ENCODE measurements at places on chromosomes 1 and 21.

DNA sequence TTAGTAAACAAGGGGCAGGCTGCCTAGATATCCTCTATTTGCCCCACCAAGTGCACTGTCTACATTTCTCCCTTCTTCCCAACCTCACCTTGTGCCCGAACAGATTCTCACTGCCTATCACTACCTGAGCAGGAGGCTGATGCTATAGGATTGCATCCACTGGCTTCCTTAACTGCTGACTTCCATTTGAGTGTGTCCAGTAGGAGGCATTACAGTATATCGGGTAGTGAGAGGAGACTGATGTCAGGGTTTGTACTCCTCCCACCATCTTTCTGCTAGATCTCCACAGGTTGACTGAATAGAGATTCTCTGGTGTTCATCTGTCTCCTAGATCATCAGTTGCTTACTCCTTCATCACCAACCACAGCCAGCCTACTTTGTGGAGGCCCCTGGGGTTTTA, 796.3 kb downstream of the LRRIQ3 start:
- no peak overlapping the region for H3K4me3 ChIP-seq
- no peaks in the 10 kb centered on the region for H3K27me3 ChIP-seq
- no peak for DNase-seq
- no peaks in the 10 kb centered on the region for H3K4me1 ChIP-seq
- H3K27ac ChIP-seq, result no peak overlapping the region

- no peak overlapping the region for H3K27ac ChIP-seq
- no peak overlapping the region for H3K4me3 ChIP-seq
- no peaks in the 10 kb centered on the region for H3K4me1 ChIP-seq
- no peaks in the 10 kb centered on the region for H3K36me3 ChIP-seq
- DNase-seq, result no peak
- H3K27me3 ChIP-seq, result no peaks in the 10 kb centered on the region
Measured at GRCh38 chr1:195663549-195664280, 944.5 kb downstream of the KCNT2 start.

DNA sequence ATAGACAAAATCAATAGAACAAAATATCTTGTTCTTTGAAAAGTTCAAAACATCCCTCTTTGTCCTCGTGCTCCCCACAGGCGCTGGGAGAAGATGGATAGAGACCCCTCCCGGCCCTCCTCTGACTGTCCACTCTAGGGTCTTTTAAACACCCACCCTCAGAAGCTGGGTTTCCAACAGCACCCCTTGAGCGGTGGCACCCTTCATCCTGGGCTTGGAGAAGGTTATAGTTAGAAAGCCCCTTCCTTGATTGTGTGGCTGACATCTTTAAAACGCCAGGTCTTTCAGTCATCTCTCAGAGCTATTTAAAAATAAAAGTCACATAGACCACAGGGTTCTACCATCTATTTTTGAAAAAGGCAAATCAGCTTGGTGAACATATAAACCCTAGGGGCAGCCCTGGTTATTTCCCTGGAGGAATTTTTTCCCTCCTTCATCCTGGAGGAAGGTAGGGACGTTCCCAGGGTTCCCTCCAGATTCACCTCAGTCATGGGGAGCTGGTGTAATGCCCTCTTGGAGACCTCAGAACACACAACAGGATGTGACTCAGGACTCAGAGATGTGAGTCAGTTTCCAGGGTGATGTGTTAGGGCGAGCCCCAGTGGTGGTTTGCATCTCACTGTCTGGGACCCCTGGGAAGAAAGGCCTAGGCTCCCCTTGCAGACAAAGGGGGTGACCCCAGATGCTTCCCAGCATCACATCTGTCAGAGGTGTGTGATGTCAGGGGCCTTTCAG, 138.5 kb downstream of the CLIC6 start:
- no peak for DNase-seq
- H3K27me3 ChIP-seq, result no peaks in the 10 kb centered on the region
- H3K36me3 ChIP-seq, result peaks cover 33% of the 10 kb centered on the region
- H3K4me1 ChIP-seq, result peaks cover 93% of the 10 kb centered on the region
- peak overlapping the region; percentile 88 for H3K27ac ChIP-seq
- peak overlapping the region; percentile 67 for H3K4me3 ChIP-seq

DNA sequence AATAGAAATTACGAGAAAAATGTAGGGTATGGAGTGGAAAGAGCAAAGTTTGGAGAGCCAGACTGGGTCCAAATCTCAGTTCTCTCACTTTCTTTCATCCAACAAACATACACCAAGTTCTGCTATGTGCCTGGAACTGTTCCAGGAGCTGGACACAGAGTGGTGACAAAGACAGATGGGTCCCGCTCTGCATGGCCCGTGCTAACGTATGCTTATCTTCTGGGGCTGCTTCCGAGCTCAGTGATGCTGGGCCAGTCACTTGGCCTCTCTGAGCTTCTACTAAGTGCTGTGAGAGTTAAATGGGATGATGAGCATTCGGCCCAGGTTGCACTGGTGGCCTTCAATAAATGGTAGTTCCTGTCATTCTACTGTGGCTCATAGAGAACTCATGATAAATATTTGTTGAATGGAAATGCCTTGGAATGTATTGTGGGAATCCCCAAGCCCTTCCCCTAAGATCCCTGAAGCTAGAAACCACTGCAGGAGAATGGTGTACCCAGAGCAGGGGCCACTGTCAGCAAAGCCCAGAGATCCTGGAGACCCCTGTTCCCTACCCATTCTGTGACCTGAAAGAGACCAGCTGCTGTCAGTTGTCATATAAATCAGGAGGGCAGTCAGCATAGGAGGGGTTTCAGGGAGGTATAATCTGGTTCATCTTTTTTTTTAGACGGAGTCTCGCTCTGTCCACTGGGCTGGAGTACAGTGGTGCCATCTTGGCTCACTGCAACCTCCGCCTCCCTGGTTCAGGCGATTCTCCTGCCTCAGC, 3.8 kb downstream of the LEMD1 start:
- H3K4me3 ChIP-seq, result no peak overlapping the region
- no peaks in the 10 kb centered on the region for H3K27me3 ChIP-seq
- H3K27ac ChIP-seq, result no peak overlapping the region
- no peak for DNase-seq
- no peaks in the 10 kb centered on the region for H3K36me3 ChIP-seq
- no peaks in the 10 kb centered on the region for H3K4me1 ChIP-seq

DNA sequence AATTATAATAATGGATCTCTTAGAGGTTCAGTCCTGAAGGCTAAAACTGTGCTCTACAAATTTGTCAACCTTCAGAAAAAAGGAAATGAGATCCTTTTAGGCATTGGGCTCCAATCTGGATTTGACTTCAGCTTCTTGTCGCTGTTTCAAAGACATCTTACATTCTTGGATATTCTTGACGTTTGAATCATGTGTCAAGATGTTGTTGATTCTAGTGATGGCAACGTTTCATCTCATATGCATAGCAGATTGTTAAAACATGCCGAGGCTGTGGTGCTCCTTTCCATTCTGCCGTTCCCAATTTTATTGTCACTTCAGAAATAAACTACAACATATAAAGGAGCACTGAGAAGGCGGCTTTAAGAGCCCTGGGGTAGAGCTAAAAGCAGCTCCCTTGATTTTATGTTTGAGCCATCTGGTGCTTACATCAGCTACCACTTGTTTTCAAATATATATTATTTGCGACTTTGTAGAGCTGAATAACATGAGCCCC, 467.6 kb upstream of the ZRANB2 start:
- H3K4me3 ChIP-seq, result no peak overlapping the region
- no peak for DNase-seq
- no peaks in the 10 kb centered on the region for H3K4me1 ChIP-seq
- H3K36me3 ChIP-seq, result no peaks in the 10 kb centered on the region
- no peaks in the 10 kb centered on the region for H3K27me3 ChIP-seq

- H3K4me3 ChIP-seq, result no peak overlapping the region
- H3K27ac ChIP-seq, result no peak overlapping the region
- no peaks in the 10 kb centered on the region for H3K4me1 ChIP-seq
- no peak for DNase-seq
- peaks cover 34% of the 10 kb centered on the region for H3K27me3 ChIP-seq
Measured at GRCh38 chr1:201676197-201676596, 137.3 kb downstream of the NAV1 start.

DNA sequence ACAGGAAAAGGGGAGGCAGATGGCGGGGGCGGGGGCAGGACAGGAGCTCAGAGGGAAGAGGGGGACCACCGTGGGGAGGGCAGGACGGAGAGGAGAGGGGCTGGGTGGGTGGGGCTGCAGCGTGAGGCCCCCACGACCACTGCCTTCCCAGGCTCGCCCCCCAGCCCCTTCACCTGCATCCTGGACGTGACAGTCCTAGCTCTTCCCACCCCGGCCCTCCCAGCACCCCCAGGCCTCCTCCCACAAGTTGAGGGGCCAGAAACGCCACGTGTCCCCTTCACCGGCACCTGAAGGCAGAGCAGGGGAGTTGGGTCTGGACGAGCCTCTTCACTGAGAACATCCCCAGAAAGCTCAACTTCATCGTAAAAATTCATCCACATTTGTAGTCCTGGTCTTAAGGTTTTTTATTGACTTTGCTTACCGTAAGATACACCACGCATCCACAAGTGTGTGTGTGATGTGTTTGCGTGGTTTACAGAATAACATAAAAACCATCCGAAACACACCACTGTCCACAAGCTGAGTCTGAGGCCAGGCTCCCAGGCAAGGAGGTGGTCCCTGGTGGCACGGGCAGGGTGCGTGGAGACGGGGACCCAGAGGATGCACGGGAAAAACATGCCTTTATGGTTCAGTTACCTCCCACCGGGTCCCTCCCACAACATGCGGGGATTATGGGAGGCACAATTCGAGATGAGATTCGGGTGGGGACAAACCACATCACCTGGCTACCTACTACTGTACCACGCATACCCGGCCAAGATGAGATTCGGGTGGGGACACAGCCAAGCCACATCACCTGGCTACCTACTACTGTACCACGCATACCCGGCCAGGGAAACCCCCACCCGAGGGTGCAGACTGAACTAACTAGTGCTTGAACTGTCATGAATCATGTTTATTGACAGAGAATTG, 13.9 kb upstream of the COL18A1 start:
- no peak overlapping the region for H3K27ac ChIP-seq
- H3K36me3 ChIP-seq, result no peaks in the 10 kb centered on the region
- DNase-seq, result no peak
- H3K4me1 ChIP-seq, result no peaks in the 10 kb centered on the region
- H3K27me3 ChIP-seq, result peaks cover 47% of the 10 kb centered on the region

DNA sequence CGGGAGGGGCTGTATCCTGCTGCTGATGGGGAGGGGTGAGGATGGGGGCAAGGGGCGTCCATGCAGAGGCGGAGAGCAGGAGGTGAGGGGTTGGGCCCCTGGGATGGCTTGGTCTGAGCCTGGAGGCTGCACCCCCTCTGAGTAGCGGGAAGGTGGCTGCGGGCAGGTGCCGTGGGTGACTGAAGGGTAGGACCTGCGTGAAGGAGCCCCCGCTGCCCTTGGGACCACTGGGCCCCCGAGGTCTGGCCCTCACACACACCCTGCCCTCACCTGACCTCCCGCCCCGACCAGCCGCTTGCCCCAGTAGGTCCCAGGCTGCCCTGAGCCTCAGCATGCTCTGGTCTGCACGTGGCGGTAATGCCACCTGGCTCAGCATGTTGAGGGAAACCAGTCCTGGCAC, 12.8 kb upstream of the SKI start:
- no peaks in the 10 kb centered on the region for H3K27me3 ChIP-seq
- no peak for DNase-seq
- H3K36me3 ChIP-seq, result no peaks in the 10 kb centered on the region
- no peak overlapping the region for H3K27ac ChIP-seq
- H3K4me3 ChIP-seq, result no peak overlapping the region
- no peaks in the 10 kb centered on the region for H3K4me1 ChIP-seq

- H3K4me3 ChIP-seq, result peak overlapping the region; percentile 75
- peaks cover 20% of the 10 kb centered on the region for H3K36me3 ChIP-seq
- H3K27ac ChIP-seq, result peak overlapping the region; percentile 95
- H3K4me1 ChIP-seq, result peaks cover 31% of the 10 kb centered on the region
- peak; percentile 90 for DNase-seq
- H3K27me3 ChIP-seq, result no peaks in the 10 kb centered on the region
Measured at GRCh38 chr1:110619412-110620249, 13.5 kb upstream of the KCNA2 start.

DNA sequence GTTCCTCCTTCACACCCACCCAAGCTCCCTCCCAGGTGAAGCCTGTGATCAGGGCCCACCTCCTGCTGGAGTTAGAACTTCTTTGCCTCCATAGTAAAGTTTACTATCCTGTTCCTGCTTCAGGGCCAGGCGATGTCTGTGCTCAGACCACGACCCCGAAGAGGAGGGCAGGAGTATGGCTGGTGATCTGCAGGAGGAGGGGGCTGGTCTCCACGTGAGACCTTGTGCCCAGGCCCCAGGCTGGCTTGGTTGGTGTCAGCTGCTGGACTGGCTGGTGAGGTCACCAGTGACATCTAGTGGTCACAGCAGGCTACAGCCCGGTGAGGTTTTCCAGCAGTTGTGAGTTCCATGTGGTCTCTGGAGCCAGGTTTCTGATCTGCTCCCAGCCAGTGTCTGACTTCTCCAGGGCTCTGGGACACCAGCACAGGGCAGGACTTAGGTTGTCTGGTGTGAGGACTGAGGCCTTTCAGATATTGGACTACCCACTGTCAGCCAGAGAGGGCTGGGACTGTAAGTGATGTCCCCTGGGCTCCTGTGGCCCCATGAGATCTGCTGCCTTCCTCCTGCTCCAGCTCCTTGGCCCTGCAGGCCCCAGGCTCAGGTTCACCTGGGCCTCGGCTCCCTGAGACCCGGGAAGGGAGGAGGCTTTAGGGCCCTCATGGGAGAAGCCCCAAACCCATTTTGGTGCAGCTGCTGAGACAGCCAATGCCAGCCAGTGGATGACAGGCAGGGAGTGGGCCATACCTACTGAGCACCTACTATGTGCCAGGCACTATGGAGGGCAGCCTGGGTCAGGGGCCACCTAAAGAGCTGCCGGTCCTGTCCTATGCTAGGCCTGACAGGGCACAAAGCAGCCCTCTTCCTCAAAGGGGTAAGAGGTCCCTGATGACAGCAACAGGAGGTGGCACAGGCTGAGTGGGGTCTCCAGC, 6.0 kb upstream of the UBL4B start:
- no peak overlapping the region for H3K27ac ChIP-seq
- no peaks in the 10 kb centered on the region for H3K4me1 ChIP-seq
- DNase-seq, result peak; percentile 33

GRCh38 chr1:172359491-172359999, 60.9 kb upstream of the C1orf105 start:
- H3K27me3 ChIP-seq, result no peaks in the 10 kb centered on the region
- DNase-seq, result no peak
- H3K4me1 ChIP-seq, result peaks cover 44% of the 10 kb centered on the region
- H3K27ac ChIP-seq, result peak overlapping the region; percentile 87
- H3K4me3 ChIP-seq, result no peak overlapping the region

DNA sequence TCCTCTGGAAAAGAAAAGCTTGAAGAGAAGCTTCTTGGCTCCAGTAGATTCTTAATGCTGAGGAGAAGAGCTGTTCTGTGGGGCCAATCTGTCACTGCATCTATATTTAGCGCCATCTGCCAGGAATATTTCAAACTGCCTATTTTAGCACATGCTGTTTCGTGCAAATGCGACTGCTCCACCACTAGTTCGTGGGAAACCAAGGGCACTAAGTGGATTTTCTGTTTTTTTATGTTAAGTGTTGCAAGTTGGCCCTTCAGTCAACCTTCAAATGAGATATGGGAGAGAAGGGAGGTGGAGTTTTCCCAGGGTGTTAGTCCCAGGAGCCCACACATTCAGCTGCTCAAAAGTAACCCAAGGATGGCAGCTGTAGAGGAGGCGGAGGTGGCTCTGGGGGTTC, 91.9 kb downstream of the TSEN15 start:
- no peak for DNase-seq
- H3K4me3 ChIP-seq, result no peak overlapping the region
- no peak overlapping the region for H3K27ac ChIP-seq

Data from central memory CD8-positive, alpha-beta T cell (primary cell).